ENCODE measurements at places on chromosomes 3 and 15.

- peak; percentile 77 for DNase-seq
Observed at GRCh38 chr15:63473999-63474809, 30.2 kb upstream of the USP3 start.

DNA sequence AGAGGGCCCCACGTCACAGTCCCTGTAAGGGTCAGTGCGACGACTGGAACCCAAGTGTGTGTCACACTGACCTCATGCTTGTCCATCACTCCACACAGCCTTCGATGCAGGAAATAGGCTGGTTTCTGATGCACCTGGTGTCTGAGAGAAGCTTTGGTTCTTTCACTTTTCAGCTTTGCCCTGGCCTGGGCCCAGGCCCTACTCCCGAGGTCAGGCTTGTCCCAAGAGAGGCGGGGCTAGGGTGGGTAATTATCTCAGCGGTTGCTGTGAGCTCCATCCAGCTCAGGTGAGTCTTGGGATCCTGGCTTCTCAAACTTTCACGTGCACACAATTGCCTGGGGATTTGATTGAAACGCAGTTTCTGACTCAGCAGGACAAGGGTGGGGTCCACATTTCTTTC is 19.6 kb upstream of the CHRNB4 start:
- DNase-seq = no peak

DNA sequence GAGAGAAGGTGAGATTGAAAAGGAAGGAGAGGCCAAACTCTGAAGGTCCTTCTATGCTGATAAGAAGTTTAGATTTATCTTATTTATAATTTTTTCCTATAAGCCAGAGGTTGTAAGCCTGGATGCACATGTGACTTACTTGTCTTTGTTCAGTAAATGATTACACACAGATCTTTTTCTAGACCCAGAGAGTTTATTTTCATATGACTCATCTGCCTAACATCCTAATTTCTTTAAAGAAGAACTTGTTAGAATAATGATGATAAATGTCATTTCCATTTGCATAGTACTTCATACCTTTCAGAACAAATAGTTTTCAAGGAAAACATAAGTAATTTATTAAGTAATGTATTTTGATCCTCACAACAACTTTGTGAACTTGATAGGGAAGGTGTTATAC is 434.8 kb upstream of the DPH6 start:
- DNase-seq = peak; percentile 49

- peak; percentile 91 for DNase-seq
Observed at GRCh38 chr15:34122771-34123183, 20.9 kb downstream of the PGBD4 start.

DNA sequence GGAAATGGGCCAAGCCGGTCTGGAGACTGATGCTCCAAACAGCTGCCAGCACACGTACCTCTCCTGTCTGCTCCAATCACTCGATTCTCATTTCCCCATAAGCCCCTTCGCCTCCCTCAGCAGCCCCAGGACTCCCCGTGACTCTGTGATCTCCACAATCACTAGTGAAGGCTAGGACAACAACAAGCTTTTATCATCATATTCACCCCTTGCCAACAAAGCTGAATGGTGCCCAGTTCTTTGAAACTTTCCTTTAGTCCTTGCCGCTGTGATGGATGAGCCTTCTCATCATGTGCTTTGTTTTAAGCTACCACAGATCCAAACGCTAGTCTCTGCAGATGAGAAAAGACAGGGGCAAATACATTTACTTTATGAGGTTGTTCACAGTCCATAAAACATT is 242.0 kb downstream of the SV2B start:
- no peak for DNase-seq

DNA sequence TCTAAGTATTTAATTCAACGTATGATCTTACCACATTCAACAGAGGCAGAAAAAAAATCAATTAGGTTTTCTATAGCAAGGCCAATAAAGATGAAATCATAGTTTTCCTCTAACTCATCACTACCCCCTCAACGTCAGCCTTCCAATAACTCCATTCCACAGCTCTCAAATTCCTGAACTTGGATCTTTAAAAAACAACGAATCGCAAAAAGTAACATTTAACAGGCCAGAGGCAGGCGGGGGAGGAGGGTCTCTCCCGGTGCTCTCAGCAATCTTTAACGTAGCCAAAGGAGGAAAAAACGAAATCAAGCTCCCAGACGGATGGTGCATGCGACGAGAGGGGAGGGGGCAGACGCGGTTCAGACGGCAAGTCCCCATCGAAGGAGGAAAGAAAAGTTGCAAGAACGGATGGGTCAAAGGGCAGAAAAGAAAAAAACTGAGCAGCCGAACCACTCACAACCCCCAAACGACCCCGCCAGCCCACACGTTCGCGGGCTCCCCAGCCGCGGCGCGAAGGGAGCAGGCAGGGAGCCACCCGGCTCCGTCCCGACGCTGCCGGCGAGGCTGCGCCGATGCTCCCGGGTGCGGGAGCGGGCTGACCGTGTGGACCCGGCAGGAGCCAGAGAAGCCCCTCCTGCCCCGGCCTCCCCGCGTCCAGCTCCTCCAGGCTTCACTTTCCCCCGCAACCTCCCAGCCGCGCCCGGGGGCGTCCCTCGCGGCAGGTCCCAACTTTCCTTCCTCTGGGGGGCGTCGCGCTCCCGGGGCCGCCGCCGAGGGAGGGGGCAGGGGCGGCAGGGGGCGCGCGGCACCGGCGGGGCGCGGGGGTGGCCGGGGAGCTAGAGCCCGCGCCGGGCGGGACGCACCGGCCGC is 703 bp downstream of the PEAK1 start:
- DNase-seq = peak; percentile 60

- DNase-seq = no peak
Observed at GRCh38 chr3:179236669-179237301, 14.1 kb downstream of the KCNMB3 start.

GRCh38 chr15:47582233-47582632 is 135.1 kb upstream of the SEMA6D start:
- no peak for DNase-seq

DNA sequence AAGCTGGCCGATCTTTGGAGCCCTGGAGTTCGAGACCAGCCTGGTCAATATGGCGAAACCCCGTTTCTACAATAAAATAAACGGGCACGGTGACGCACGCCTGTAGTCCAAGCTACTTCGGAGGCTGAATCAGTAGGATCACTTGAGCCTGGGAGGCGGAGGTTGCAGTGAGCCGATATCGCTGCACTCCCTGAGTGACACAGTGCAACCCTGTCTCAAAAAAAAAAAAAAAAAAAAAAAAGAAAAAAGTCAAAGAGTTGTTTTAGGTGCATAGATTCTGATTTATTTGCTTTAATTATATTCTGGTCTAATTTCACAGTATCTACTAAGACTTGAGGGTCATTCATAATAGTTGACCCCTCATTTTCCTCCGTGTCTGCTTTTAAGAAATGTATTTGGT is 1.7 kb downstream of the ARL13B start:
- no peak for DNase-seq

DNA sequence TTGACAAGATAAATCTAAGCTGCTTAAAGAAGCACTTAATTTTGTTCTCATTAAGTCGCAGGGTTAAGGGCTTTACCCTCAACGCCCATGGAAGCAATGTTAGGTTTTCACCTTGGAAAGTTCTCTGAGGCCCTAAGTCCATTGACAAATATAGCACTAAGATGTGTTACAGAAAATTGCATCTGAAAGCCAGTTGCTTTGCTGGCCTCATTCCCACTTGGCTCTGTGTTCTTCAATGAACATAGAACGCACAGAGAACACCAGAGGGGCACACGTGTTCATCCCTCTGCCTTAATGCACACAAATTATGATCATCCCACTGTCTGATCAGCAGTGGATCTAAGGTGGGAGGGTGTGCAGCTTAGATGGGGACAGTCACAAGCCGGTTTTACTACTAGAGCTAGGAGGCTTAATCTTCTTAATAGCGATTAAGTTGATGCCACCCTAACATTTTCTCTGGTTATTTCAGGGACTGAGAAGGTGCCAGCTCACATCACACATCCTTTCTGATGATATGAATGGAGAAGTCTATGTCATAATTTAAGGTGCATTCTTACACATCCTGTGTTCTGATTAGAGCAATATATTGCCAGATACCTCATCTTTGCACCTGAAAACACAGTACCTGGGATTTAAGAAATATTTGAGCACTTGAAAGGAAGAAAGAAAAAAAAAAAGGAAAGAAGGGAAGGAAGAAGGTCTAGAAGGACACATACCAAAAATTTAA is 224.4 kb upstream of the ICE2 start:
- no peak for DNase-seq

- peak; percentile 35 for DNase-seq
Observed at GRCh38 chr3:17384567-17385296, 357.7 kb downstream of the TBC1D5 start.

DNA sequence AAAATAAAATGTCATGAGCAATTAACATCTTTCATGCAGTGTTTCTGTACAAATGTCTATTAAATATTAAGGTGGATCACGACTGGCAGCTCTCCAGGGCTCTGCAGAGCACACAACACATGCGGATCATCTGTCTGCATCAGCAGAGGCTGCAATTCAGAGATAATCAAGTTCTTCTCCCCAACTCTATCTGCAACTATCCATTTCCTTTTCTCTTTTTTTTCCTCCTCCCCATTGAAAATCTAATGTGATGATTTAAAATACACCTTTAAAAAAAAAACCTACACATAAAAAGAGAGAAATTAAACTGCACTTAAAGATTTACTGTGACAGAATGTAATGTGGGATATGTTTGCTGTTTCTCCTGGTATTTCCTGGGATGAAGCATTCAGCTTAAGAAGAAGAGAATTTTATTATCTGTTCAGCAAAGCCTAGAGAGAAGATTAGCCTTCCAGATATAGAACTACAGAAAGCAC is 352.6 kb upstream of the CCDC54 start:
- peak; percentile 22 for DNase-seq

DNA sequence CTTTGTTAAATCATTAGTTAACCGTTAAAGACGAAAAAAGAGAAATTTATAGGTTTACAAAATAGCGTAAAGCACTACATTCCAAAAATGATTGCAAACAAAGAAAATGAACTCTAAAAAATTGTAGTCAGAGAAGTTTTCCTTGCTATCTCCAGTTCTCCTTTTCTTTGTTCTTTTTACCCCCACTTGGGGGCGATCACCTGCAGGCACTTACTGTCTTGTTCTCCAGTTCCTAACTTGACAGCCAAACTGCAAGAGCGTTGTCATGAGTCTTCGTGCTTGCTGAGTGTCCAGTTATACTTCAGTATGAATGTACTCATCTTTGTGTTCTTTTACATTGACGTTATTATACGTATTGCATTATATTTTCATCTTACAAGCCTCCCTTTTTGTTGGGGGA is 54.5 kb downstream of the CHD2 start:
- no peak for DNase-seq

DNA sequence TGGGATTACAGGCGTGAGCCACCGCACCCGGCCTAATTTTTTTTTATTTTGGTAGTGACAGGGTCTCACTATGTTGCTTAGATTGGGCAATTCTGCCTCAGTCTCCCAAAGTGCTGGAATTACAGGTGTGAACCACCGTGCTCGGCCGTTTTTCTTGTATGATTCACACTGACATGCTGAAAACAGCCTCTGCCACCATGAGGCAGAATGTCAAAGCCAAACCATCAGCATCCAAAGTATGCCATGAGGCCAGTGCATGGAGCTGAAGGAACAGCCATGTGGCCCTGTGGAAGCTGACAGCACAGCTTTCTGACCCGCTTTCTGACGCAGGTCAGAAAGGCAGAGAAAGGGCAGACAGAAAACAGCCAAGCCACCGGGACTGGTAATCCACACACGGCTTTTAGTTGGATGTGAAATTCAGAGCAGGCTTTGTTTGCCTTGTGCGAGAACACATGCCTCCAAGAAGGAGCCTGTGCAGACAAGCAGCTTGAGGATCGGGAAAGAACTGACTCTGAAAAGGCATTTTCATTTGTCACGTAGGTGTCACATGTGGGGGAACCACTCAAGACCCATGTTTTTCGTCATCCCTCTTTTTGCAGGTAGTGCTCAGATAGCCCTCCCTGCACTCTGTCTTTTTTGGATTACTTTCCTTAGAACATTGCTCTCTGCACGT is 25.1 kb downstream of the XYLB start:
- DNase-seq = no peak

GRCh38 chr3:194138732-194139070 is 2.8 kb downstream of the HES1 start:
- DNase-seq = no peak

- no peak for DNase-seq
Observed at GRCh38 chr15:68031404-68031803, 22.7 kb upstream of the PIAS1 start.

DNA sequence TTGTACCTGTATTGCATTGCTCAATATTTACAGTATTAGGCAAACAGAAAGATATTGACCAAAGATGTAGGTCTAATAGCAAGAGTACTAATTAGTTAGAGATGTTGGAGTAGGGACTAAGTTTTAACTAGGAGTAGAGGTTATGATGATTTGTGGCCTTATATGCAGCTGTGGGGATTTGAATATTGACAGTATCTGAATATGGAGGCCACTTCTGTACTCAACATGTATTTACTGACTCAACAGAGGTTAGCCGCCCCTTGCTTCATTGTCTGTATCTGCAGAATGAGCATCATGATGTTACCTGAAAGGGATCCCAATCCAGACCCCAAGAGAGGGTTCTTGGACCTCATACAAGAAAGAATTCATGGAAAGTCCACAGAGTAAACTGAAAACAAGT is 49.6 kb upstream of the LRTM1 start:
- no peak for DNase-seq

DNA sequence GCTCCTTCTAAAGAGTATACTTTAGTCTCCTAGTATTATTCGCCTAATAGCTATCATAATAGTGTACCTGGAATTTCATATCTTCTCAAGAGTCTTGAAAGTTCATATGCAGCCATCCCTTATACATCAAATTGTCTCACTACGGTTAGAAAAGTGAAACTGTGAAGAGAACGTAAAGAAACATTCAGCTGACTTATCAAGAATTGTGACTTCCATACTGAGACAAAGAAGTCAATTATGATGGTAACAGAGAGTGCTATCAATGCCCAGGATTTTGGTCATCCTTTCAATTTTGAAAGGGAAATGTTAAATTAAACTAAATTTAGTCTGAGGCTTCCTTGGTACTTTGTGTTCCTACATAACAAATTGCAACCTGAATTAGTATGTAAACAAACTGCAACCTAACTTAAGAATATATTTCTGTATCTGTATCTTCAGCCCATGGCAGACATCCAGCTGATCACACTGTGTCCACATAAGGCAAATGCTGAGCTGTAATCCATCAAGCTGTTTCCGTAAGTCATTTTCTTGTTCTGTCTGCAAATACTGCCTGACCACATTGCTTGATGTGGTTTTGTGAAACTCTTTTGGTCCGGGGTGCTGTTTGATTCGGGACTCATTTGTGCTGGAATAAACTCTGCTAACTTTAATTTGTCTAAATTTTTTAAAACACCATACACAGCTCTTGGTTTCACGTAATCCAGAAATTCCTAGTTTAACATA is 469.6 kb downstream of the SI start:
- no peak for DNase-seq

All from foreskin fibroblast (primary cell).